CD4-positive, CD25-positive, alpha-beta regulatory T cell (primary cell): ENCODE measurements at places on chromosomes 12 and 14.

- no peak for DNase-seq
Measured at GRCh38 chr12:117330441-117331113, 30.8 kb downstream of the NOS1 start.

GRCh38 chr14:95407354-95407753, 87.6 kb upstream of the CLMN start:
- no peak for DNase-seq

- no peak for DNase-seq
Measured at GRCh38 chr12:94872971-94873733, 130.3 kb downstream of the NDUFA12 start.

GRCh38 chr14:35534208-35534872, 376 bp downstream of the INSM2 start:
- DNase-seq: peak; percentile 10

DNA sequence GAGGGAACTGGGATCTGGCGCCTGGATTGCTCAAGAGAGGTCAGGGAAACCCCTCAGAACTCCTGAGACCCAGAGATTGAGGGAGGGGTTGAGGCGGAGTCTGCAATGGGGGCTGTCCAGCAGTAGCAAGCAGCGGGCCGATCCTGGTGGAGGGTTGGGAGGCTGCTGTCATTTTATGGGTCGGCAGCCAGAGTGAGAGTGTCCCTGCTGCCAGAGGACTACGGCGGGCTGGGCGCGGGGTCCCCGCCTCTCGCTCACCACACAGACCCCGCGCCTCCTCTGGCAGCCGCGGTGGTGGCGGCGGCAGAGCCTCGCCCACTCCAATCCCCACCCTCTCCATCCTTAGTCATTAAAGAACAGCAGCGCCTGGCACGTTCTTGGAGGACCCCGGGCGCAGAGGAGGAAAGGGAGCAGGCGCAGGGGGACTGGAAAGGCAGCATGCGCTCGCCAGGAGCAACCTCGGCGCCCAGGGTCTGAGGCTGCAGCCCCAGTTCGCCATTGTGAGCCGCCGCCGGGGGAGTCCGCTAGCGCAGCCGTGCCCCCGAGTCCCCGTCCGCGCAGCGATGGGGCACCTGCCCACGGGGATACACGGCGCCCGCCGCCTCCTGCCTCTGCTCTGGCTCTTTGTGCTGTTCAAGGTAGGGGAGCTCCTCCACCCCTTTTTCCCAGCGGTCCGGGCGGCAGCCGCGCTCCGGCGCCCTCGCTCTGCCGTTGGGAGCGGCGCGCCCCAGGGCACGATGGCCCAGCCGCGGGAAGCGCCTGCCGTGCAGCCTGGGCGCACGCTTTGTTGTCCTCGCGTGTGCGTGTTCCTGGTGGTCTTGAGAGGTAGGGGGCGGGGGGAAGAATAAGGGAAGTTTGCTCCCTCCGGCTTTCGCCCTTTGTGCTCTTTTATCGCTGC, at the start of gene PTPRO:
TSS of gene PTPRO (plus strand) at position 345 of the 898 bp plus-strand sequence.
- DNase-seq: no peak

DNA sequence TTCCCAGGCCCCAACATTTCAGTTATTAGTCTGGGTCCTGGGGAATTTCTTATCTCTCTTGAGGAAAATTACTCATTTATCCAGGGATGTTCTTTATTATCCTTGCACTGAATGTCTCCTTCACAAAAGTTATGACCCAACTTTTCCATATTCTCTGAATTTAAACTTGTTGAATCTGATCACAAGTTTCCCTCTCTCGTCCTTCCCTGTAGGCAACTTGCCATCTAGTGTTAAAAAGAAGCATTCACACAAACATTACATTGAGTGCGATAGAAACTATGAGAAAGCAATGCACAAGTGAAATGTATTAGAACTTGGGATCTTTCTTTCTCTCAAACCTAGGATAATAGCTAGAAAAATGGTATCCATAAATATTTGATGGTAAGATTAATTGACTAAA, 608.4 kb downstream of the FSCB start:
- no peak for DNase-seq

- DNase-seq: no peak
Measured at GRCh38 chr12:47270782-47271664, 191.3 kb upstream of the AMIGO2 start.

GRCh38 chr12:104063712-104064030, 660 bp upstream of the HCFC2 start:
- DNase-seq: no peak

- no peak for DNase-seq
Measured at GRCh38 chr14:26517771-26518170, 80.1 kb downstream of the NOVA1 start.

DNA sequence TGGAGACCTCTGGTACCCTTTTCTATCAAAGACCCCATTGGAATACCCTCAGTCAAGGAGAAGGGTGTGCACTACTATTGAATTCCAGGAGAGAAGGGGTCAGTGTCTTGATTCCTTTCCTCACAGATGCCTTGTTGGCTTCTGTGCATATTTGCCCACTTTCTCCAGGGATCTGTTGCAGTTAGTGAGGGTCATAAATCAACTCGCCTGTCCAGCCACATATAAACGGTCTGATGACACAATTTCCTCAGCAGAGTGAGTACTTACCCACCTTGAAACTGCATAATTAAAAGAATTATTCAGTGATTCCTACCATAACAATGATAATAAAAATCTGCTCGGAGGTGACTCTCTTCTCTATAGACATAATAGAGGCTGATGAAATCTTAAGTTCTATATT, 13.9 kb upstream of the DCD start:
- no peak for DNase-seq

- no peak for DNase-seq
Measured at GRCh38 chr12:123681605-123682004, 10.7 kb downstream of the TCTN2 start.

GRCh38 chr12:93363841-93364297, 13.9 kb upstream of the NUDT4 start:
- no peak for DNase-seq

- DNase-seq: no peak
Measured at GRCh38 chr14:68722968-68723566, 69.8 kb downstream of the ZFP36L1 start.

- no peak for DNase-seq
Measured at GRCh38 chr12:76236640-76237039, 111.6 kb downstream of the BBS10 start.
